ENCODE measurements at places on chromosomes 13 and 19.
A peak's percentile ranks its signal among the peaks of the same experiment; 100 is the strongest.

- no peak for DNase-seq
Measured at GRCh38 chr13:105502193-105502592, 1033.3 kb downstream of the EFNB2 start.

- no peak for DNase-seq
Measured at GRCh38 chr13:87120476-87120875, 550.7 kb upstream of the SLITRK5 start.

- DNase-seq = no peak
Measured at GRCh38 chr13:38880397-38880796, 110.2 kb downstream of the STOML3 start.

DNA sequence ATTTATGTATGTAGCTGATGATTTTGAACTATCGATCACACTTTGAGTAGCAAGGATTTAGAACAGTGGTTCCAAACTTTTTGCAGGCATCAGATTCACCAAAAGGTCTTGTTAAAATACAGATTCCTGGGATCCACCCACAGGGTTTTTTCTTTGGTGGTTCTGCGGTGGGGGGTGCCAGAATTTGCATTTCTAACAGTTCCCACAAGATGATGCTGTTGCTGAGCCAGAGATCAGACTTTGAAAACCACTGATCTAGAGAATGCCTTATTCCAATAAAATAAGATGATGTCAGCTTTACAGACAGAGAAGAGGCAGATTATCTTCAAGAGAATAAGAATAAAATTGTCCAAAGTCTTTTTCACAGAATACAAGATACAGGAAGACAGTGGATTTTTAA is 80.9 kb upstream of the SHISA2 start:
- DNase-seq = no peak

- DNase-seq = peak; percentile 3
Measured at GRCh38 chr13:22278336-22278929, 607.6 kb downstream of the FGF9 start.

DNA sequence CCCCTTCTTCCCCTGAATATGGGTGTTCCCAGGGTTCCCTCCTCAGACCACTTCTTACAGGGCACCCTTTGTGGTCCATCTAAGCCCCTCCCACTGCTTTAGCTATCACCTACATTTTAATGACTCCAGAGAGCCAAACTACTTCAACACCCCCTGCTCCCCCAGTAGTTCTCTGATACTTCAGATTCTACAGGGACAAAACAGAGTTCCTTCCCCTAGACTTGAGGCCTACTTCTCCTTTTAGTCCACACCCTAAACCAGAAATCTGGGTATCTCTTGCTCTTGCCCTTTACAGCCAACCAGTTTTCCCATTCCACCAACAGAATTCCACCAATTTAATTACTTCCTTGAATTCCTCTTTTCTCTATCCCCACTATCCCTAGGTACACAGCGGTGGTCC is 107.2 kb downstream of the KCNRG start:
- DNase-seq = no peak

- DNase-seq = no peak
Measured at GRCh38 chr13:57270493-57270892, 103.5 kb downstream of the PRR20E start.

GRCh38 chr13:34672631-34673030 is 269.4 kb upstream of the NBEA start:
- DNase-seq = no peak

DNA sequence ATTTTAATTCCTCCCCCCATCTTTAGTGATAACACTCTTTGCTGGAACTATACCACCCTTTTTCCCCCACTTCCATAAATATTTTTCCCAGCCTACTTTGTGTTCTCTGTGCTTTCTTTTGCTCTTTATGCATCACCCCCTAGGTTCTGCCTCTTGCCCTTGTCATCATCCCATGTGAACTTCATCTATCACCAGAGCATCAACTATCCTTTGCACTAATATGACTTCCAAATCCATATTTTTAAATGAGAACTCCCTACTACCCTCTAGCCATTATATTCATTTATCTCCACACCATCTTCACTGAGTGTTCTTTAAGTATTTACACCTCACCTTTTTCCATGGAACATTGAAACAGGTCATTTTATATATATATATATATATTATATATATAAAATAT is 452.7 kb downstream of the FOXO1 start:
- DNase-seq = no peak

GRCh38 chr13:74485757-74486156 is 351.6 kb upstream of the KLF12 start:
- no peak for DNase-seq

DNA sequence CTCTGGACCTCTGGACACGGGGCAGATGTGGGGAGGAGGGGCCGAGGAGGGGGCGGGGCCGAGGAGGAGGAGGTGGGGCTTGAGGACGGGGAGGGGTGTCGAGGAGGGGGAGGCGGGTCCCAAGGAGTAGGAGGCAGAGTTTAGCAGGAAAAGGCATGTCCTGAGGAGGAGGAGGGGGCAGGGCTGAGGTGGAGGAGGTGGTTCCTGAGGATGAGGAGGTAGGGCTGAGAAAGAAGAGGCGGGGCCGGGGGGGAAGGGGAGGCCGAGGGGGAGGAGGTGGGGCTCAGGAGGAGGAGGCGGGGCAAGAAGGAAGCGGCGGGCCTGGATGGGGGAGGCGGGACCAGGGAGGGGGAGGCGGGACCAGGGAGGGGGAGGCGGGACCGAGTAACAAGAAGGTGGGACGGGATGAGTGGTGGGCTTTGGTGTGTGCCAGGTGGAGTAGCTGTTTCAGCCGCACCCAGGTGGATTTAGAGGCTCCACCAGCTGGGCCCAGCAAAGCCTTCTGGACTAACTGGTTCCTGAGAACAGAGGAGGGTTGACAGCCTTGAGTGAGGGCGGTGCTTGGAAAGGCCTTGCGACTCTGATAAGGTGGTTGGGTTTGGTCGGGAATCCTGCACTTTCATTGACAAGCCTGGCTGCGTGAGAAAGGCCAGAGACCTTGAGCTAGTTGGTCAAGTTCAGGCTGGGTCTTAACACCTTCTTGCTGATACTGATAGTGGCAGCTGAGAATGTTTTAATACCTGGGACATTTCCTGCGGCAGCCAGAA is 7.7 kb downstream of the TECR start:
- no peak for DNase-seq

GRCh38 chr13:111503905-111504695 is 183.7 kb downstream of the TEX29 start:
- no peak for DNase-seq

GRCh38 chr19:15759962-15760565 is 22.3 kb downstream of the OR10H3 start:
- DNase-seq = no peak

GRCh38 chr19:6099033-6099432 is 11.3 kb downstream of the RFX2 start:
- DNase-seq = no peak

DNA sequence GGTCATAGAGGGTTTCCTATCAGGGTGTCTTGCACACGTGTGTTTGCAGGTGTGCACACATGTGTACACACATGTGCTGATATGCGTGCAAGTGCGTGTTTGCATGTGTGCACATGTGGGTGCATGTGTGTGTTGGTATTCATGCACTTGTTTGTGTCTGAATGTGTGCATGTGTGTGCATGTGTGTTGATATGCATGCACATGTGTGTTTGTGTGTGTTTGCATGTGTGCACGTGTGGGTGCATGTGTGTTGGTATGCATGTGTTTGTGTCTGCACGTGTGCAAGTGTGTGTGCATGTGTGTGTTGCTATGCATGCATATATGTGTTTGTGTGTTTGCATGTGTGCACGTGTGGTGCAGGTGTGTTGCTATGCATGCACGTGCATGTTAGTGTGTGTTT is 150.5 kb downstream of the SOX1 start:
- DNase-seq = no peak

DNA sequence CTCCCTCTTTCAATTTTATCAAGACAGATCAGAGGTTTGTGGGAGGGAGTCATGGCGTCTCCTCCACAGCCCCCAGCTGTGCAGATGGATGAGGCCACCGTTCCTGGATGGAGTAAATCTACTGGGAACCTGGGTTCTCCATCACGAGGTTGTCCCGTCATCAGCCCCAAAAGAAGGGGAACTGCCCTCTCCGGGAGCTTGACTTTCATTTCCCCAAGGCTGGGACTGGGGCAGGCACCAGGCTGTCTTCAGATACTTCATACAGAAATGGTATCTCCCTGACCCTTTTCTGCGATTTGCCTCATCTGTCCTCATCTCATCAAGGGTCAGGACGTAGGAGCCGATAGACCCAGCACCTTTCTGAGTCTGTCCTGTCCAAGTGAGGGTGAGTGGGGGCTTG is 9.8 kb downstream of the LILRB2 start:
- DNase-seq = no peak

DNA sequence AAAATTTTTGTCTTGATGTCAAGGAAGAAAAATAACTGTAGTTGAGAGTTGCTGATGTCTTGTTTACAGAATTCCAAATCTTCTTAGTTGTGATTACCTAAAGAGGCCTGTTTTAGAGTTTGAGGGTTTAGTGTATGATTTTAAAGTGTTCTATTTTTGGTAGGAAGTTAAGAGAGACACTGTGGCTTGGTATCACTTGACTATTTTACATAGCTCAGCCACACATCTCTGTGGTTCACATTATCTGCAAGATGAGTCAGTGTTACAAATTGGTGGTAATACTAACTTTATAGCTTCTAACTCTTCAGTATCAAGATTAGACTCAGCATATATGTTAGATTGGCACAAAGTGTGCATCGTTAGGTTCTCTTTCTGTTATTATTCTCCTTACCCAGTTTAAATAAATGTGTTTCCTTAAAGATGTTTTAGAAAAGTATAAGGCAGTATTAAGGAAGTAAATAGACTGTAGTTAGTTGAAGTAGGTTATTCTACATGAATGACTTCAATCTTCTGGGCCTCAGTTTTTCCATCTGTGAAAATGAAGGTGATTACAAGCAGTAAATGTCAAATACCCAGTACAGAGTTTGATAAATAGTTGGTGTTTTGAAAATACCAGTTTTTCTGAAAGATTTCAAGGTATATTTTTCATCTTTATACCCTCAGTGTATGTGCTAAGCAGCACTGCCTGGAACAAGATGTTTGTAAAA is 33.4 kb downstream of the COG6 start:
- no peak for DNase-seq

DNA sequence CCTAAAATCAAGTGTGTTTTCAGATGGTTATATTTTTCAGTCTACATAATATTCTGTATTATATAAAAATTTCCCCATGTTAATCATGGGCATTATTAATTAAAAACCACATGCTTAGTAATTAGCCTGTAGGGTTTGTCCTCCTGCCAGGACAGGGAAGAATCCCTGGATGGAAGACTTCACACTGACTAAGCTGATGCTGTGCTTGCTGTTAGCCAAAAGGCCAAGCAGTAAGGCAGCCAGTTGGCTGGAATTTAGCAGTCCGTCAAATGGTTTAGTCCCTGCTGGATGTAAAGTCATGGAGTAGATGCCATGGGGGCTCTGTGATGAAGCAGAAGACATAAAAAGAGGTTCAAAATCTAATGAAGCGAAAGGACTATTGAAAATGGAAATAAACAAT is 168.0 kb upstream of the OBI1 start:
- DNase-seq = no peak

DNA sequence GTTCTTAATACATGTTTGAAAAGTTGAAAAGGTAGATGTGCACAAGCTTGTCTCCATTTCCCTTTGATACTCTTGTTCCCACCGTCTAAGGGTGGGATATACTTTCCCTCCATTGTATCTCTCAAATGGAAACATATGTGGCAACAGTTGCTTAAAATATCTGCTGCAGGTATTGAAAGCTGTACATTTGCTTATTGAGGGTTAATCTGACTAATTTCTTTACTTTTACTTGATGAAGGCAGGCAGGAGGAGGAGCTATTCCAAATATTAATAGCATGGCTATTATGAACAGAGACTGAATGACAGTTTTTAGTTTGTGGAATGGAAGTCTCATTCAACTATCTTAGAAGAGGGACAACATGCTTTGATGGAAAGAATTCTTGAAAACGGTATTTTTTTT is 103.8 kb downstream of the SLC10A2 start:
- DNase-seq = no peak

- no peak for DNase-seq
Measured at GRCh38 chr19:18233224-18233825, 7.1 kb upstream of the PDE4C start.
